HCT116 (cell line): ENCODE measurements at places on chromosomes 3 and 15.

- DNase-seq: no peak
Measured at GRCh38 chr3:6060251-6060650, 800.7 kb upstream of the GRM7 start.

- no peak for DNase-seq
Measured at GRCh38 chr3:16441371-16441875, 72.1 kb downstream of the RFTN1 start.

- DNase-seq: no peak
Measured at GRCh38 chr3:145145461-145145860, 1015.5 kb downstream of the PLOD2 start.

GRCh38 chr3:180311242-180311641 lies 274.5 kb upstream of the PEX5L start:
- DNase-seq: no peak

DNA sequence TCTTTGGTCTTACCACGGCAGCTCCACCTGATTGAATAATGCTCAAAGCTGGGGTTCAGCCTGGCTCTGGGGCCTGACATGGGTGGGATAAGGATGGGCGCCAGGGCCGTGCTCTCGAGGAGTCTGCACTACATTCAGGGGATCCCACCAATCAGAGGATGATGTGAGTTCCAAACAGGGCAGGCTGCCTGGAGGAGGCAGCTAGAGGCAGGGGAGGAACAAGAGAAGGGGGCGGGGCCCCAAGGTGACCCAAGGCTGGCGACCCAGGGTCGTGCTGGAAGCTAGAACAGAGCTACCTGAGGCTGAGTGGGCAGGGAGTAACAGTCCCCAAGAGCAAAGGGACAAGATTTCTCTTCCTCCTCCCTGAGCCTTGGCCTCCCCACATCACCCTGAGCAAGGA lies 56.1 kb downstream of the PCSK6 start:
- no peak for DNase-seq
